ENCODE measurements at places on chromosomes 6 and 20.

GRCh38 chr6:32086661-32087573, 22.2 kb downstream of the TNXB start:
- no peak for DNase-seq

GRCh38 chr6:116060572-116061283, at the start of gene FRK:
Gene FRK (minus strand): TSS chr6:116060891. CDS start chr6:116060311, 580 bp downstream.
- no peak for DNase-seq

GRCh38 chr6:1908784-1909183, 299.1 kb downstream of the FOXC1 start:
- no peak for DNase-seq

DNA sequence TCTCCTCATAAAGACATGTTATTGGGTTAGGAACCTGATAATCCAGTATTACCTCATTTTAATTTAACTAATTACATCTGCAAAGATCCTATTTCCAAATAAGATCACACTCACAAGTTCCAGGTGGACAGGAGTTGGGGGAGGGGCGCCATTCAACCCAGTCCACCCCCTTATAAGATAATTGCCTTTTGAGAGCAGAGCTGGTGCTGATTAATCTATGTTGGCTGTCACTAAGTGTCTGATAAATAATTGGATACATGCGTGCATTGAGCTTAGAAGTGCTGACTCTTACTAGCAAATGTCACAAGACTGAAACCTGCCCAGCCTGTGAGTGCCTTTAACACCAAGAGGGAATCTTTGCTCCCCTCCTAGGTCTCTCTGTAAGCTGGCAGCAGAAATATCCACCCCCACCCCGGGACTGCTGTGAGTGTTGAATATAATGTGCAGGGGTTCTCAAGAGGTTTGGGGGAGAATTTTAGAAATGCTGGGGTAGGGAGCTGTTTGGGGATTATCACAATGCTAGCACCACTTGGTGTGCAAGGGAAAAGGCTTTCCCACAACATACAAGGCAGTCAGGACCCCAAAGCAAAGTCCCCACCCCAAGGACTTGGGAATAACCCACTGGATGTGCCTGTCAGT, 87.5 kb downstream of the ANKRD60 start:
- DNase-seq, result peak; percentile 56

DNA sequence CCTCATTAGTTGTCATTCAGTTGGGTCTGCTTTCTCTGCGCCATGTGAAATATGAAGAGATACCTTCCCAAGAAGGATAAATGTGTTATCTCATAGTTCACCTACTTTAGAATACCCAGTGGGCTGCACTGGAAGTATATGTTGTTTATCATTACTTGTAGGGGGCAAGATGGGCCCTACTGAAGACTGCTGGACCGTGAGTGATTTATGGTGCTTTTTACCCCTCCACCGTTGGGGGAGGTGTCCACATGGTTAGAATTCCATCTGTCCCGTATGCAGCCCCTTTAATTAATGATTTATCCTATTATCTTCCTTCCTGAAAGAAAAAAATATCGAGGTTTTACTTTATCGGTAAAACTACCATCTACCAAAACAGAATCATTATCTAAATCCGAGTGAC, 97.0 kb downstream of the TSHZ2 start:
- no peak for DNase-seq

- DNase-seq, result no peak
Measured at GRCh38 chr6:28585335-28585734, 59.7 kb downstream of the GPX5 start.

GRCh38 chr6:30102970-30103871, 9.7 kb downstream of the TRIM31 start:
- peak; percentile 82 for DNase-seq

DNA sequence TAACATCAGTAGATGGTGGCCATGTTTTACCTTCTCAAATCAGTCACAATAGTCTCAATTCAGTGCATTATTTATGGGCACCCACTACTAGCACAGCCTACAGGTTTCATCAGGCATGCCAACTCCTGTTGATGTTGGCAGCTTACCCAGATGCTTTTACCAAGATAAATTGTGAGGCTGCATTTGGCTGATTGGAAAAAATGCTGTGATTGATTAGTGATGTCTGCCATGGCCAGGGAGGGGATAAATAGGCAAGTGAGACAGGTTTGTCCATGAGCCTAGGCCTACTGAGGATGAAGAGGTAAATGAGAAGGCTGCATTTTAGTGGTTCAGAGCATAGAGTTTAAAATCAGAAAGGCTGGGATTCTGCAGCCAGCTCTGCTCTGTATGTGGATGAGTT, 227.1 kb downstream of the NFATC2 start:
- no peak for DNase-seq

DNA sequence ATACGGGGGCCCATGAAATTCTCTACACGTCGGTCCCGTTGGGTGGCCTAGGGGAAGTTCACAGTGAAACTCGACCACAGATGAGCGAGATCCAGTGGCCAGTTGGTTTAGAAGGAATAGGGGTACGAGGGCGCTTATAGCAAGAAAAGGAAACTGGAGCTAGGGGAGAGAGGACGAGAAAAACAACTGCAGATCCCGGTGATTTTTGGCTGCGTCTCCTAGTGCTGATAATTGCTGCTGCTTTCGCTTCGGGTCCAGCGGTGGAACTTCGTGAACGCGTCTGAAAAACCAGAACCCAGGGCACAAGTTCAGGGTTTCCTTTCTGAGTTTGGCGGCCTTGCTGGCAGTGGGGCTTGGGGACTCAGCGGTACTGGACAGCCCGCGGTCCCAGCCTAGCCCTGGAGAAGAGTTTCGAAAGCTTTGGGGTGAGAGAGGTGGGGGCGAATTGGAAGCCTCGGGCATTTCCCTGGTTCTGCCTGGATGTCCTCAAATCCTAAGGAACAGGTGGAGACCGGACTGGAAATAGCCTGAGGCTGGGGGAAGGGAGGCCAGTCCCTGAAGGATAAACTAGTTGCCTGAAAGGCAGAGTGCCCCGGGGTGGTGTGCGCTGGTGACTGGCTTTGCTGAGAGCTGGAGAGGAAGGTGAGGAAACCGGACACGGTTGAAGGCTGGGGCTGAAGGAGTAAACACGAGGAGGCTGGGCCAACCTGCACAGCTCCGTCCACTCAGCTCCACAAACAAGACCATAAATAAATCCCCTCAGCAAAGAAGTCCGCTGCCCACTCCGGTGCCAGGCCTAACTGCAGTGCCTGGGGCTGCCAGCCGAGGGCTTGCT, 793 bp downstream of the GMPR start:
- peak; percentile 72 for DNase-seq

DNA sequence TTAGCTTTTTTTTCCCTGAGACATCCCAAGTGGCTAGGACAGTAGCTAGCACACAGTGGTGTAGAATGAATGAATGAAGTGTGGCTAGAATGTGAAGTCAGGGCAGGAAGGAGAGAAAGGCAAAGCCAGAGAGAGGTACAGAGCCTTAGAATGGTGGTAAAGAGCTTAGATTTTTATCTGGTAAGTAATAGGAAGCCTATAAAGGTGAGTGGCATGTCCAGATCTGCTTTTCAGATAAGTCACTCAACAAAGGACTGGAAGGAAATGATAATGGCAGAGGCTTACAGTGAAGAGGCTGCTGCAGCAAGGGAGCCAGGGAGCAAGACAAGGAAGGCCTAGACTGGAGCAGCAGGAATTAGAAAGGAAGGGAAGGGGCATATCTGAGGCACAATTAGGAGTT, 96.0 kb upstream of the PRDM1 start:
- no peak for DNase-seq

DNA sequence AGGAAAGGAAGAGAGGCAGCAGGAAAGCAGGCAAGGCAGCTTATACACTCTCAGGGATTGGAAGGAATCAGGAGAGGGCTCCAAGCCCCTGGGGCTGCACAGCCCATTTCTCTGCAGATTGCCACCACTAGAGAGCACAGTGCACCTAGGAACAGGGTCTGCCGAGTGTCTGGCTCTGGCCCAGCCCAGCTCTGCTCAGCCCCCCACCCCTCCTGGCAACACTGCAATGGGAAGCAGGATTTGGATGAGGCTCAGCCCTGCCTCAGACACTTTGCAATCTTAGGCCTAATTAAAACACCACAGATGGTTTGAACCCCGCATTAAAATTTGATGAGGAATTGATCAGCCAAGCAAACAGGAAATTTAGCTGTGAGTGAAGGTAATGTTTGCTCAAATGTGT, 252.7 kb downstream of the DHX35 start:
- DNase-seq, result no peak

- no peak for DNase-seq
Measured at GRCh38 chr6:45724511-45724910, 291.1 kb downstream of the CLIC5 start.

GRCh38 chr6:71476371-71476770, 187.8 kb downstream of the OGFRL1 start:
- DNase-seq, result no peak

DNA sequence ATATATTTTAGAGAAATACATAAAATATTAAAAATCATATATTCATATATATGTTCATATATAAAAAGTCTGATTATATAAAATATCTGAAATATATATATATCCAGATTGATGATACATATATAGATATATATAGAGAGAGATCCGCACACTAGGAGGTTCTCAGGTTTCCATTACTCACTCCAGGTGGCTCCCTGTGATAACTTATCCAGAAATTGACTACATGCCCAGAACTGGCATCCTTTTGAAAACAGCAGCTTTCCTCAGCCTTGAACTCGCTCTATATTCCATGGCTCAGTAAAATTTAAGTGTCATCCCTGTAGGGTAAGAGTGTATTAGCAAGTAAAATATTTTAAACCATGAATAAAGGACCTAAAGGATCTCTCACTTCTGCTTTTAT, 206.8 kb downstream of the TINAG start:
- no peak for DNase-seq

DNA sequence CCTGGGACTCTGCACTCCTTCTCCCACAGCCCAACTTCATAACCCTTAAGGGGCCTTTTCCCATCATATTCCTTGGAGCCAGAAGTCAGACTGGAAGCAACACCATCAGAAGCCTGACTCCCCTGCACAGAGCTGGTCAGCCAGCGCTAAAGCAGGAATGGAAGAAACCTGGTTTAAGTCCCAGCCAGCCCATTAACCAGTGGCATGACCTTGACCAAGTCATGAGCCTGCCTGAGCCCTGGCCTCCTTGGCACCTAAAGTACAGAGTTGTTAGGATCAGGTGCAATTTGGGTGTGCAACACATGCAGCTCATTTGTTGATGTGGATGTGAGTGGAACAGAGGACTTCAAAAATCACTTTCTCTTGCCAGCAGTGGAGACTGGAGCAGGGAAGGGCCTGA, 20.8 kb downstream of the FOXP4 start:
- DNase-seq, result no peak

DNA sequence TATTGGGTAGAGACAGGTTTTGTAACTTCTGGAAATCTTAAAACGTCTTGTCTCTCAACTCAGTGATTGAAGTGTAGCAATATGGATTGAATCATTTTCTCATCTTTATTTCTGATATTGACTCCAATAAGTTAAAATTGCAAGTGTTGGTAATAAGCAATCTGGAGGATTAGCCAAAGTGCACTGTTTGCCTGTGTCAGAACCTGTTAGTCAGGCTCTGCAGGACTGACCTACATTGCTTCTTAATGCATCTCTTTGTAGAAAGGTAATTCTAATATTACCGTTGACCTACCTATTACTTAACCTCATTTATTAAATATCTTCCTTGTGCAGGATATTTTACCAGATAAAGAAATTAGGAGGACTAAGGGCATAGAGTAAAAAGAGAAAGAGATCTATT, 484.0 kb upstream of the CITED2 start:
- no peak for DNase-seq

GRCh38 chr6:5398530-5398929, 137.2 kb downstream of the FARS2 start:
- DNase-seq, result no peak

DNA sequence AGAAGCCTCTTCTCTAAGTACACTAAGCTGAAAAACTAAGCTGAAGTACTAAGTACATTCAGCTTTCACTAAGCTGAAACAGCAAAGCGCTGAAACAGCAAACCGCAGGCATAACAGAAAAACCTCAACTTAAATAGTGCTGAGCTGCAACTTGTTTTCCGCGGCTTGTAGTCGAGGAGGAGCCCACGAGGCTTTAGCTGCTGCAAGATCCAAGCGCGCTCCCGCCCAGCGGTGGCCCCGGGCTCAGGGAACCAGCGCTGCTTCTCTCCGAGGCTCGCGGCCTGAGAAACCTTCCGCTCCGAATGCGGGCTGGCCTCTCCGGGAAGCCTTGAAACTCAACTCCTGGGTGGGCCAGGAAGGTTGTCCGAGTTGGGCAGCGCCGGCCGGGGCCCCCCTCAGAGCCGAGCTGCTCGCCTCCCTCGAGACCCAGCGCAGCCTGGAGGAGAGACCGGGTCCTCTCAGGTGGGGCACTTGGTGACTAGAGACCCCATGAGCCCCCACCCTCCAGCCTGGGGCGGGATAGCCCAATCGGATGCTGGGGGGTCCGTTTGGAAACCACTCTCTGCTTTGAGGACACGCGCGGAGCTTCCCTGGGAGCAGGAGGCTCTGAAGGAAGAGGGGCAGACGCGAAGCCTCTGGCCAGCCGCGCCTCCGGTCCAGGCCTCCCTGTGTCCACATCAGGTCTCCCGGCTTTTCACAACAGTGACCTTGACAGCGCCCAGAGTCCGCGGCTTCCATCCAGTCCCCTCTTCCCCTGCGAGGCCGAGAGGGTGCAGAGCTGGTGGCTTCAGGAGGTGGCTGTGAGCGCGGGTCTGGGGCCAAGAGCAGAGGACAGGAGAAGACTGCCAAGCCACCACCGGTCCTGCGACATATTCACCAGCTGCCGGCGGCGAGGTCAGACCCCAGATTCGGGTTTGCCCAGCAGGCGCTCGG, 38.1 kb upstream of the HLA-E start:
- DNase-seq, result peak; percentile 73

- no peak for DNase-seq
Measured at GRCh38 chr6:149026530-149026942, 279.7 kb downstream of the UST start.

DNA sequence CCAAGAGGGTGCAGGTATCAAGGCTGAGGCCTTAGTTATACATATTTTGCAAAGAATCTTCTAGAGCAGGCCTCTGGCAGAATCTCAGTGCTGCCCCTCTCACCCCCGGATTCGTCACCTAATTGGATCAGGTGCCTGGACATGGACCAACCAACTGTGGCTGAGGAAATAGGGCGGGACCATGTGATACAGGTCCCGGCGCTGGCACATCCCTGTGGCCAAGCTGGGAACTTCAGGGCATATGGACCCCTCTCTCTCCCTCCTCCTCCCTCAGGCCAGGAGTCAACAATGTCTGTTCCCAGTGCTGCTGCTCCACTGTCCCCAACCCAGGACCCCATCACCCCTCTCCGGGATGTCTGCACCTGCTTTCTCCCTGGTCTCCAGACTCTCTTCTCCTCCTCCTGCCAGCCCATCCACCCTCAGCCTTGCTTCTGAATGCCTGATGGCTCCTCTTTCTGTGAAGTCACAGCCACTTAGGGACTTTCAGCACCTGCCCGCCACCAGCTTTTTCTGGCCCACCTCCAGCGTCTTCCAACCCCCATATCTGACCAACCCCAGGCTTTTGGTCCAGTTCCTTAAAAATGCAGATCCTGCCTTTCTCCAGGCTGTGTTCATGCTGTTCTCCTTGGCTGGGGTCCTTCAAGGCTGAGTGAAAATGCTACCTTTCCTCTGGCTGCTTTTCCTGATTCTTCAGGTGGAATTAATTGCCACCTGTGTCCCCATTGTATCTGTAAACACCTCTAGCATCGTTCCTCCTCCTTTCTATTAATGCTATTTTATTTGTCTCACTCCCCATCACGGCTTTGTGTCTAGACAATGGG, 19.0 kb upstream of the MLN start:
- DNase-seq, result no peak

Data from left forelimb (tissue), 1 donor.